IPS DF 19.7 (cell line): ENCODE measurements at places on chromosomes 4 and X.

GRCh38 chr4:113302051-113302450 lies 252.6 kb downstream of the ANK2 start:
- no peak for DNase-seq

DNA sequence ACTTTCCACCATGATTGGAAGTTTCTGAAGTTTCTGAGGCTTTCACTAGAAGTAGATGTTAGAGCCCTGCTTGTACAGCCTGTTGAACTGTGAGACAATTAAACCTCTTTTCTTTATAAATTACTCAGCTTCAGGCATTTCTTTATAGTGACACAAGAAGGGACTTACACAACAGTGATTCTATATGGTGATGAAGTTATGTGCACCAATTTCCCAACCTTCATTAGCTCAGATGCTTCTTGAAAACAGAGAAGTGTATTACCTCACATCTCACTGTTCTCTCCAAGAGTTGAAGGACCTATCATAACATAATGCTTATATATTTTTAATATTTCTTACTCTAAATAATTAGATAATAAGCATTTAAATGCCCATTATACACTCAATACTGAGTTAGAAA lies 202.1 kb upstream of the ANXA10 start:
- DNase-seq: no peak

DNA sequence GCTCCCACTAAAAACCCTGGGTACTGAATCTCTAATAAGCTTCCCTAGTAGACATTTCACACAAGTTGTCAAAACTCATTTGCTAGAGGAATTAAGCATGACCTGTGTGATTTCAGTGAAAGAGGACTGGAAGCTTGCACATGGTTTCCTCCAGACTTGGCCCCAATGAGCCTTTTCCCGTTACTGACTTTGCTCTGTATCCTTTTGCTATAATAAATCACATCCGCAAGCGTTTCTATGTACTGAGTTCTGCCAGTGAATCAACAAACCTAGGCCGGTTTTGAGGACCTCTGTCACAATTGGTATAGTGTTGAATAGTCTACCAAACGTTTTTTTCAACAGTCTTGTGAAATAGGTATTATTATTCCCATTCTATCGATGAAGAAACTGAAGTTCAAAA lies 8.2 kb downstream of the ATP11C start:
- DNase-seq: no peak

- DNase-seq: no peak
These were observed 782.2 kb downstream of the ARAP2 start for GRCh38 chr4:35461931-35462659.

DNA sequence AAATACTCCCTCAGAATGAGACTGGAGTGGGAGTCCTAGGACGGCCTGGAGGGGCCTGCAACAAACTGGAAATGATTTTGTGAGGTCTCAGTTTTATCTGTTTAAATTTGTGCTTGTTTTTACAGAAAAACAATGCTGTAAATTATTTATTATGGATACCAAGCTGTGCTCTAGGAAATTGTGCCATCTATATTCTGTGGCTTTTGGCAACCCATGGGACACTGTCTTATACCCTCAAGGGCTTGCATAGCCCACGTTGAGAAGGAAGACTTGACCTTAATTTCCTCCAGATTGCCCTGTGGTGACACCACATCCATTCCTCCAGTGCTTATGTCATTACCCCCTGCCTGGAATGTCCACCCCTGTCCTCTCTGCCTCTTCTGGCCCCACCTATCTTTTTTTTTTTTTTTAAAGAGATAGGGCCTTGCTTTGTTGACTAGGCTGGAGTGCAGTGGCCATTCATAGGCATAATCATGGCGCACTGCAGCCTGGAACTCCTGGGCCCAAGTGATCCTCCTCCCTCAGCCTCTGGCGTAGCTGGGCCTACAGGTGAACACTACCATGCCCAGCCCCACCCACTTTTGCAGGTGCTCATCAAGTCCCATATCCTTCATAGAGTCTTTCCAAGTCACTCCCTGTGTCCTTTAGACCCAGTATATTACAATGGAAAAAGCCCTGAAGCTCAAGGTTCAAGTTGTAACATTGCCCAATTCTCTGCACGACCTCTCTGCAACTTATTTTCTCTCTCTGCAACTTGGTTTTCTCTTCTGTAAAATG lies 77.4 kb downstream of the HPRT1 start:
- no peak for DNase-seq

- peak; percentile 42 for DNase-seq
These were observed 70.9 kb upstream of the UGT2B7 start for GRCh38 chr4:69025191-69025998.

DNA sequence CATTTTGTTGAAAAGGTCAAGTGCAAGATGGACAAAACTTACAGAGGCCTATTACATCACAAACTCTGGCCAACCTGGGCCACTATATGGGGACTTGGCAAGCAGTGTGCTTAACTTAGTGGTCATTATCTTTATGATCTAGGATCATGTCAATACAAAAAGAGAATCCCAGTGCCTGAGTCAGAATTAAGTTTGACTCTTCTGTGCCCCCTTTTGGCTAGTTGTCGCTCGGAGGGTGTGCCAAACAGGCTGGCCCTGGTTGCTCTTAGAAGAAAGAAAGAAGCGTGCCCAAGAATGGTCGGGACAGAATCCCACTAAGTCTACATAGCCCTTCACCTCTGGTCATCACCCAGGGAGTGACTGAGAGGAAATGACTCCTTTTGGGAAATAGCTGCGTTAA lies 100.1 kb downstream of the EIF4E start:
- no peak for DNase-seq

GRCh38 chrX:79231662-79232061 lies 87.2 kb downstream of the GPR174 start:
- DNase-seq: no peak

GRCh38 chrX:17993062-17993461 lies 132.0 kb upstream of the RAI2 start:
- DNase-seq: no peak

DNA sequence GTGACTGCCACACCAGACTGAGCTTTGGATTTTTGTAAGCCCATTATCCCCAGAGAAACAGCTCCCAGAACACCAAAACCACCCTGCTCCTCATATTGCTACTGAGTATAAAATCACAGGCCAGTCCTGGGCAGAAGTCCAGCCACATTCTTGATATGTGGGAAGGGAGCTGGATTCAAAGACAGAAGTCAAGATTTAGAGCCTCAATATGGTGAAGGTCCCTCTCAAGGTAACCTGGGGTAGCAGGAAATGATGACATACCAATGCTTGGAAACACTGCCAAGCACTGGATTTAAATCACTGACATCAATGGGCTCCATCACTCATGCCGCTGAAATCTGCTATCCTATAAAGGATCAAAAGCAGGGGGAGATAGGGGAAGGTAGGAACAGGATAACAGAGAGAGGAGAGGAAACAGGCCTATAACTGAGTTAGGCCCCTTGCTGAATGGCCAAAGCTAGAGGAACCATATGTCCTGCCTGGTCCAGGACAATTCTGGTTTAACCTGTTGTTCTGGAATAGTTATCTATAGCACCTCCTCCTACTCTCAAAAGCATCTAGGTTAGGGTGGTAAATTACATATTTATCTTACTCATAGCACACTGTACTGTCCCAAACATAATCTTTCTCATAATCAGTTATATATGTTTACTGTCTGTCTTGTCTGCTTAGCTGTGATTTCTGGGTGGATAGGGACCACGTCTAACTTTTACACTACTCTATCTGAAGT lies 83.7 kb upstream of the NHS start:
- DNase-seq: no peak

DNA sequence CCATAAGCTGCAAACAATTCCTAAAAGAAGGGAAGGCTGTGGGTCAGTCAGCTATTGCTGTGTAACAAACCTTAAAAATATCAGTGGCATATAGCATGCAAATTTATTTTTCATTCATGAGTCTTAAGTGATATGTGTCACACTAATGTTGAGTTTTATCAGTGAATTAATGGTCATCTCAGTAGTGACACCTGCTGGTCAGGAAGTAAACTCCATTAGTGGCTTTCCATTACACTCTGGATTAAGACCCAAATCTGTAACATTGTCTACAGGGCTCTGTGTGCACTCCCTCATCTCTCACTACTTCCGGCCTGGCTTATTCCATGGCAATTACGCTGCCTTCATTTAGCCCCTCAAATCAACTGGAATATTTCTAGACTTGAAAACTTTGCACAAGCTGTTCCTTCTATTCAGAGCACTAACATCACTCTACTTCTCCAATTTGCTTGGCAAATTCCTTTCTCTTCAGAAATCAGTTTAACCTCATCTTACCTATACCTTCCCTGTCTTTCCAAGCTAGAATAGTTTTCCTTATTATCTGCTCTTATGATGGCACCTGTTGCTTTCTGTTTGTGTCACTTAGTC lies 217.3 kb upstream of the TAPT1 start:
- no peak for DNase-seq

GRCh38 chr4:77177199-77177598 lies 20.2 kb downstream of the CCNG2 start:
- no peak for DNase-seq

- DNase-seq: no peak
These were observed 519 bp downstream of the SLC25A4 start for GRCh38 chr4:185143601-185143969.
